Stimulated activated naive CD4-positive, alpha-beta T cell (primary cell): ENCODE measurements at places on chromosomes 7 and 10.

DNA sequence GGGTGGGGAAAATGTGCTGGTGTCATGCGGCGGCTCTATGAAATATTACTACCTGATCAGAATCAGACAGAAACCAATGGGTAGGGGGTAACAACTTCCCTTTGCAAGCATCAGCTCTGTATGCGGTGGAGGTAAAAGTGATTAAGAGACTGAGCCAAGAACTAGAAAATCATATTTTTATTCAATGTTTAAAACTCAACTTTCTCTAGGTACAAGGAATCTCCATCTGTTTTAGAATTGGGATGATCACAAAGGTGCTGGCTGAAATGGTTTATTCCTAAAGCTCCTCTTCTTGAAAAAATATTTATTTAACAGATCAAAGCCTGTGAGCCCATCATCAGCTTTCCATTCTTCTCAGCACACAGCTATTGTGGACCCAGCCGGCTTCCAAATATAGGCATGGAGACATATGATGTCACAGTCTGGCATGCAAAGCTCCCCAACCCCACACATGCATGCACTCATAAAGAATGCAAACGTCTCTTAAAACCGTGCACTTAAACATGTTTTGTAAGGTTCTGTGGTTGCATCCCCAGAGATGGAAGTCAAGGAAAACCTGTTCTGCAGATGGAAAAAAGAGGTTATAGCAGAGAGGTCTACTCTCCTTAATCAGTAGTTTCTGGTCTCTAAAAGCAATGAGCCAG lies 126.0 kb downstream of the SKIDA1 start:
- DNase-seq: no peak

DNA sequence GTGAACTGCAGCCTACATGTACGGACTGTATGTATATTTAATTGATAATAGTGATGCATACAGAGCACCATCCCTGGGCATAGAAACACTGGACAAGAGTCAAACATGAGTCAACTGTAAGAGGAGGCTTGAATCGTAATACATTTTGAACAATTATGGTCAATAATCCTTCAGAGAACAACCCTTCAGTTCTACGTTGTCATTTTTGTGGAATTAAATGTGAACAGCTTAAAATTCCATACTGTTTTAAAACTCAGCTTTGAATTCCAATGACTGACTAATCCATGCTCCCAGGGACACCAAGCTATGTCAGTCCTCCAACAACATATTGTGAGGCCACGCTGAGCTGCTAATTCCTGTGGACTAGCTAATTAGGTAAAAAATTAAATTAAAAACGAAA lies 41.5 kb upstream of the KMT2E start:
- no peak for DNase-seq

- no peak for DNase-seq
Measured at GRCh38 chr7:12481722-12482121, 78.1 kb upstream of the VWDE start.

DNA sequence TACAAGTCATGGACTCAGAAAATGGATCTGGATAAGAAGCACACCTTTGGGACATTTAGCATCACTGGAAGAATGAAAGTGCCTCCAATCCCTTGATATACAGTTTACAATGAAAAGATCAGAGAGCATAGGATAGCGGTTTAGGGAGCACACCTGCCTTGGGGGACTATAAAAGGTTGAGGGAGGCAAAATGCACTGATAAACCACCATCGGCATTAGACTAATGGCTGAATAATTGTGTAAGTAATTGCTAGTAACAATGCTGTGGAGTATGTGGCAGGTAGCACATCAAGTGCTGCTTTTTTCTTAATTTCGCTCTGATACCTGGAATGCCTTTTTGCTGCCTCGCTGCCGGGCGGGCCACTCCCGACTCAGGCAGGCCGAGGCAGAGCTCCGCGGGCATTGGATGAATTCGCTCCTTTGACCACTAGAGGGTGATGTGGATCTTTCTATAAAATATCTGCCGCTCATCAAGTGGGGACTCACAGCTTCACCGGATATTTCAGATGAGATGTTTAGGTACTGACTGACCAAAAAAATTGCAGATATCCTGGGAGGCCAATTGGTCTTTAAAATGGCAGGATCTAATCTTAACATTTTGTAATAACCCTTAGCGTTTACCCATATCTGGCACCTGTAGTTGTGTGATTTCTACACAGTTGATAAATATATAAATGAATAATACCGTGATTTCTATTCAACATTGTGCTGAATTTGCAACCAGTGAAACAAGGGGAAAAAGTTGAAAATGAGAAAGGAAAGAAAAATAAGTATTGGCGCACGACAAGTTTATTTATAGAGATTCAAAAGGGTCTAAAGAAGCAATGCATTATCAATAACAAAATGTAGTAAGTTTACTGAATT lies 116.8 kb upstream of the PRSS1 start:
- DNase-seq: peak; percentile 75

DNA sequence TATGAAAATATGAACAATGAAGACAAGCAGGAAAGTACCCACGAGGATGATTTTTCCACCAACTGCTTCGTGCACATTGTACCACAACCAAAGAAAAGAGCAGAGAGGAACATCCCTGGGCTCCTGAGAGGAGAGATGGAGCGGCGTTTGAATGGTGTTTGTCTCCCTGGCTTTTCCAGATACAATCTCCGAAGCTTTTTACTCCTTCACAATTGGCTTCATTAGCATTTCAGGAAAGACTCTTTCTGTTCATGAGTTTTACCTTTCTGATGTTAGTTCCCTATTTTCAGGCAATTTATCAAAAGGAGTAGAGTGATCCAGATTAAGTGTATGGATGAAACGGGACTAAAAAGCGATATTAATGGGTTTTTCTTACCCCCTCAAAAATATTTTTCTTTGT lies 49.3 kb downstream of the LYZL2 start:
- no peak for DNase-seq

DNA sequence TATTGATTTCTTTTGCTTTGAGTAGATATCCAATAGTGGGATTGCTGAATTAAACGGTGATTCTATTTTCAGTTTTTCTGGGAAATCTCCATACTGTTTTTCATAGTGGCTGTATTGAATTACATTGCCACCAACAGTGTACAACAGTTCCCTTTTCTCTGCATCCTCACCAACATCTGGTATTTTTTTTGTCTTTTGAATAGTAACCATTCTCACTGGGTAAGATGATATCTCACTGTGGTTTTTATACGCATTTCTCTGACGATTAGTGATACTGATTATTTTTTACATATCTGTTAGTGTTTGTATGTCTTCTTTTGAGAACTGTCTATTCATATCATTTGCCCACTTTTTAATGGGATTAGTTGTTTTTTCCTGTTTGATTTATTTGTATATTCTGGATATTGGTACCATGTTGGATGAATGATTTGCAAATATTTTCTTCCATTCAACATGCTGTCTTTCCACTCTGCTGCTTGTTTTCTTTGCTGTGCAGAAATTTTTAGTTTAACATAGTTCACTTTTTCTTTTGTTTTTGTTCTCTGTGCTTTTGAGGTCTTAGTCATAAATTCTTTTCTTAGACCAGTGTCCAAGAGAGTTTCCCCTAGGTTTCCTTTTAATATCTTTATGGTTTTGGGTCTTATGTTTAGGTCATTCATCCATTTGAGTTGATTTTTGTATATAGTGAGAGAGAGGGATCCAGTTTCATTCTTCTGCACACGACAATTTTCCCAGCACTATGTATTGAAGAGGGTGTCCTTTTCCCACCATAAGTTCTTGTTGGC lies 584.7 kb downstream of the PHTF2 start:
- no peak for DNase-seq

- no peak for DNase-seq
Measured at GRCh38 chr10:61175316-61175715, 231.3 kb upstream of the RHOBTB1 start.

DNA sequence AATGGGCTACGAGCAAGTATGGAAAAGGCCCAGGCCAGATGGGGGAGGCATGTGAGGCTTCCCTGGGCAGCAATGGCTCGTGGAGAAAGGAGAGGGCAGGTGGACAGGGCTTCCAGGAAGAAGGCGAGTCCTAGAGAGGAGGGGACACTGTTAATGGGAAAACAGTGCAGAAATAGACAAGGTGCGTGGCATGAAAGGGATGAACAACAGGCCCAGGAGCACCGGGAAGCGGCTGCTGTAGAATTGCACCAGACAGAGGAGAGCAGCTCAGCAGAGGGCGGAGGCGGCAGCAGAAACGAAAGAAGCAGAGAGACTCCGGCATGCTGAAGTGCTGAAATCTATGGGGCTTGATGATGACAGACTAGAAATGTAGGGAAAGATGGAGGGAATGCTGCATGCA lies 102.1 kb downstream of the PIP4K2A start:
- peak; percentile 10 for DNase-seq

DNA sequence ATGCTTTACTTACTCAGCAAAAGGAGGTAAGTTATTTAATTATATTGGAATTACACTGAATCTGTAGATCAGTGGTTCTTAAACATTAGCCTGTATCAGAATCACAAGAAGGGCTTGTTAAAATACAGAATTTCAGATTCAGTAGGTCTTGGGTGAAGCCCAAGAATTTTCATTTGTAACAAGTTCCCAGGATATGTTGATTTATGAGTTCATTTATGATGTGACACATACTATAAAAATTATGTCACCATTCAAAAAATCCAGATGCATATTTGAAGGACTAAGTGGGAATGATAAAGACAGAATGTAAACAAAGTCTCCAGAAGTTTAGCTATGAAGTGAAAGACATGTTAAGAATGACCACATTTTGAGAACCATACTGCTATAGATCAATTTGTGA lies 52.3 kb downstream of the HECTD2 start:
- DNase-seq: no peak

GRCh38 chr7:101531726-101532357 lies 97.3 kb downstream of the MYL10 start:
- no peak for DNase-seq

DNA sequence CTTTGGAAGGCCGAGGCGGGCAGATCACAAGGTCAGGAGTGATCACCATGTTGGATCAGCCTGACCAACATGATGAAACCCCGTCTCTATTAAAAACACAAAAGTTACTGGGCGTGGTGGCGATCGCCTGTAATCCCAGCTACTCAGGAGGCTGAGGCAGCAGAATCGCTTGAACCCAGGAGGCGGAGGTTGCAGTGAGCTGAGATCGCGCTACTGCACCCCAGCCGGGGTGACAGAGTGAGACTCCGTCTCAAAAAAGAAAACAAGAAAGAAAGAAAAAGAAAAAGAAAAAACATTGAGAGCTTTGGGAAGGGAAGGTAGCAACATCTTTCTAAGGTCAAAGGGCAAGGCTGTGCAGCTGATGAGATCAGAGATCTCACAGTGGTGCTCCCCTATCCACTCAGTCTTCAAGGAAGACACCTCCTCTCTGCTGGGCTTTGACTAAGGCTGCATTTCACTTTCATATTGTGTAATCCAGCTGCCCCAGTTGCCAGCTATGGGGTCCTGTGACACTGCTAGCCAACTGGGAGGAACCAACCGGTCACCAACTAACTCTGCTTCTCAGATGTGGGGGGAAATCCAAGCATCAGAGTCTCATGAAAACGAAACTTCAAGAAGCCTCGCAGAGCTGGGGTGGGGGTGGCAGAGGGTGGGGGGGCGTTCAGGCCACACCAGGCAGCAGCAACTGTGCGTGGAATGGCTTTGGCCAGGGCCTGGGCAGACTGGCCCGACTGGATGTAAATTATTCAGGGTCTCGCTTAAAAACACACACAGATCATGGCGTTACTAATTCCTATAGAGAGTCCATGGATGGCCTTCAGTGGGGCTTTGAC lies 1.5 kb downstream of the IL15RA start:
- DNase-seq: peak; percentile 24

DNA sequence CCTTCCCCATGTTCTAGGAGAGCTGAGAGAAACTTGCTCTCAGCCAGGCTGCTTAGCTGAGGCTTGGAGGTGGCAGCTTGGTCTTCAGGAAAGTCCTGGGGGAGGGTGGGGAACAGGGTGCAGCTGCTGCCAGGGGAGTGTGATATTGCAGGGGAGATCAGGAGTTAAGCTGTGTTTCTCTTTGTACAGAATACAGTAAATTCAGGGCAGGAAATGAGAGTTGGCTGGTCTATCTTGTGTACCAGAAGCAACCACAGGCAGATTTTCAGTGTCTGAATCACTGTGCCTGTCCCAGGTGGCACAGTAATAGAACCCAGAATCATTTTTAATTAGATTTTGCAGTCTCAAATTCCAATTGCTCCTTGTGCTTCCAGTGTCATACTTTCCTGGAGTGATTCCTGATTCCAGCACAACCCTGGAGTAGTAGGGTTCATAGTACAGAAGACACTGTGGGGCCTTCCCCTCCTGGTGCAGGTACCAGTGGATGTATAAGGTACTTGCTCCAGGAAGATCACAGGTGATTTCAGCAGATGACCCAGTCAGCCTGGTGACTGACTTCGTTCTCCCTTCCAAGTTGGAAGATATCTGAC lies 94.0 kb upstream of the TARP start:
- no peak for DNase-seq

DNA sequence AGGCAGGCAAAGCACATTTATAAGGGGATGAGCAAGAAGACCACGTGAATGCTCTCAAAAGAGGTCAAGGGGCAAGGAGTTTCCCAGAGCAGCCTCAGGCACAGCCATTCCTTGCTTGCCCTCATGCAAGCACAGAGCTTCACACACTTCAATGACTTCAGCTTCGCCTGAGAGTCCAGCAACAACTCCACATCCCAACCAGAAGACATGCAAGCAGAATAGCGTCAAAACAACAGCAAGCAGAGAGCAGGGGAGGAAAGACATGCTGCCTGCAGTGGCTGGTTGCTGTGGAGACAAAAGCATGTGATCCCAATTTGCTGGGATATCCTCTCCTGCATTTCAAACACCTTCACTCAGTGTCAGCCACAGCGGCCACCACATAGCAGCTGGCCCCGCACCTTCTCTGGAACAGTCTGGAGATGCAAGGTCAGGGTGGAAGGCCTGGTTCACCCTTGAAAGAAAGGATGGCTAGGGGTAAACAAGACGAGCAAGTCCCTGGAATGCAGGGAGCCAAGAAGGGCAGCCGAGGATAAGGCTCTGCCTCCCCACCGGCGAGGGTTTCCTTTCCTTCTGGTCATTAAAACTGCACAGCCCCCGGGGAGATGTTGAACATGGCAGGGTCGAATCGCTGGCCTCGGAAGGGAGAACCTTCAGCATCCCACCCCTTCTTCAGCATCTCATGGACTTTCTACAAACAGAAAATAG lies 60.2 kb upstream of the CAMK2B start:
- DNase-seq: no peak

DNA sequence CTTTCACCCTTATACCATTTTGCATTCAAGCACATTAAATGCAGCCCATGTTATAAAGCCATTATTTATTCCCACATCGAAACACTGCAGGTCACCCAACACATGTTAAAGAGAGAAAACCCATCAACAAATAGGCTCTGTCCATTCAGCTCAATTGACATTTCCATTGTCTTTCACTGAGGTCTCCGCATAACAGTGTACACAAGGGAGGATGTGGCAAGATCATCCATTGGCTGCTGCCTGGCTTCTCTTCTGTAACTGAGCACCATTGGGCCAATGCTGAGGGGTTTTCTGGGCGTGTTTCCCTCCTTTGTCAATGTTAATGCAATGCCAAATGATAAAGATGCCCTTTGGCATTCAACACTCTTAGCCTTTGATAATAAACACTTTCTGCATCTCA lies 278.1 kb upstream of the SP4 start:
- no peak for DNase-seq

DNA sequence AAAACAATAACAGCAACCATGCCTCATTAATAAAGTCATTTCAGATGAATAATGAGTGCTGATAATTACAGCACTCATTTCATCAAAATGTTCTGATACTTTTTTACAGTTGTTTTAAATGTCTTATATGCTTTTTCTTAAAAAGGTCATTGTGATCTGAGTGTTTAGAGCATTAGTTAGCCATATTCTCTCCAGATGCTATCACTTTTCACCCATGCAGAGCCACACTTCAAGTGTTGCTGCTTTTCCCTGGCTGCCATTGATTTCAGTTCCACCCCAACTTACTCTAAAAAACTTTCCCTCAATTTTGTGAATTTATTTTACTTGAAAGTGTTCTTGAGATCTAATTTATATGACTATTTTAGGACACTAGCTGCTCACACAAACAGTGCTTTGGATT lies 41.8 kb downstream of the NUP205 start:
- DNase-seq: no peak
